ENCODE measurements at places on chromosomes 13 and 19.

DNA sequence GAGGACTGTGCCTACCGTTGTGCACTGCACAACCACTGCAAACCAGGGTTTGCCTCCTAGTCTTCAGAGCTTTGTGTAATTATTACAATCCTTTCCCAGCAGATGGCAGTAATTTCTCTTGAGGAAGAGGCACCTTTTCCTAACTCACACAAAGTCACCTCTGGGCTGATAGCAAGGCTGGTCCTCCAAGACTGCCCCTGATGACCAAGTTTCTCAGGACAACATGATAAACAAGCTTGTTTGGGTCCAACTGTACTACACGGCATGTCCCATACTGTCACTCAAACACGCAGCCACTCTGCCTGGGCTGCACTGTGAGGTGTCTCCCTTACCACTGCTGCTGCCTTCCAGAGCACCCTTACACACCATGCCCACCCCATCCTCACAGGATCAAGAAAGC, 39.3 kb downstream of the RFXAP start:
- no peak for DNase-seq

- DNase-seq = no peak
Observed at GRCh38 chr13:46372071-46372470, 15.0 kb downstream of the RUBCNL start.

GRCh38 chr13:40983725-40984667, 35.1 kb downstream of the ELF1 start:
- no peak for DNase-seq

DNA sequence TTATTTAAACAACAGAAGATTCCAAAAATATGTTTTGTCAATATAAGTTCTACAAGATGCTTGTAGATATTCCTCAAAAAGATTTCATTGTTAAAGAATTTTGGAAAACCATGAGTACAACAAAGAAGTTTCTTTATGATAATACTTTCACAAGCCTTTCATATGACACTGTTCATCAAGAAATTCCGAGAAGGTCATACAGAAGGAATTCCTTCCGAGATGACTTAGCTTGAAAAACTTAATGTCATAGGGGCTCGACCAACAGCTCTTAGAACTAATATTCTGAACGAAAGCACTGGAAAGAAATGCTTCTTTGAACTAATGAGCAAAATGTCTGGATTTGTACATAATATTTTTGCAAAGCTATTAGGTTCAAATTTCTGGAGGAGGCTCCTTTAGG, 403.4 kb downstream of the KLF5 start:
- DNase-seq = no peak

DNA sequence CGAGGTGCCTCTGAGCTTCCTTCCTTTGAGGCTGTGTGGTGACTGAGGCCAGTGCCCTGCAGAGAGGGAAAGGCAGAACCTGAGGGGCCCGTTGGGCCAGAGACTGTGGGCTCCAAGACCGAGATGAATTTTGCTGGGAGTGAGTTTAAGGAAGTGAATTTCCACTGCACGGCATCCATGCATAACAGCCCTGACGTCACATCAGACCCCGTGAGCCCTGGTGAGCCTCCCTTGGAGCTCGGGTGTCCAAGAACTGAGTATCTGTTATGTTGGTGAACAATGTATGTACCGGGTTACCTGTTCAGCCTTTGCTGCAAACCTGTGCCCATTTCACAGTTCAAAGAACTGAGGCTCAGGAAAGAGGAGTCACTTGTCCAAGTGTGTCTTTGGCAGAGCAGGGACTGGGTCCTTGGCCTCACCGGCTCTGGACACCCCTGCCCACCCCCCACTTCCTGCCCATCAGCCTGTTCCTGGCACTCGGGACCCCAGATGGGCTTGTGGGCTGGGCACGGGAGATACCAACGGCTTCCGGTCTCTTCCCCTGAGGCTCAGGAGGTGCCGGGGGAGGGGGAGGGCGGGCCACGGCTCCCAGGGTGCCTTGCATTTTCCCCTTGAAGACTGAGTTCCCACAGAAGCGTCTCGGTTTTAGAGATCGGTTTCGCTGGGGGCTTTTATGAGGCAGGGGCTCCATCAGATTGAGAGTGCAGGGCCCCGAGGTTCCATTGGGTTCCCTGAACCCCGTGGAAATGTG, 33.7 kb downstream of the NFILZ start:
- DNase-seq = peak; percentile 20

DNA sequence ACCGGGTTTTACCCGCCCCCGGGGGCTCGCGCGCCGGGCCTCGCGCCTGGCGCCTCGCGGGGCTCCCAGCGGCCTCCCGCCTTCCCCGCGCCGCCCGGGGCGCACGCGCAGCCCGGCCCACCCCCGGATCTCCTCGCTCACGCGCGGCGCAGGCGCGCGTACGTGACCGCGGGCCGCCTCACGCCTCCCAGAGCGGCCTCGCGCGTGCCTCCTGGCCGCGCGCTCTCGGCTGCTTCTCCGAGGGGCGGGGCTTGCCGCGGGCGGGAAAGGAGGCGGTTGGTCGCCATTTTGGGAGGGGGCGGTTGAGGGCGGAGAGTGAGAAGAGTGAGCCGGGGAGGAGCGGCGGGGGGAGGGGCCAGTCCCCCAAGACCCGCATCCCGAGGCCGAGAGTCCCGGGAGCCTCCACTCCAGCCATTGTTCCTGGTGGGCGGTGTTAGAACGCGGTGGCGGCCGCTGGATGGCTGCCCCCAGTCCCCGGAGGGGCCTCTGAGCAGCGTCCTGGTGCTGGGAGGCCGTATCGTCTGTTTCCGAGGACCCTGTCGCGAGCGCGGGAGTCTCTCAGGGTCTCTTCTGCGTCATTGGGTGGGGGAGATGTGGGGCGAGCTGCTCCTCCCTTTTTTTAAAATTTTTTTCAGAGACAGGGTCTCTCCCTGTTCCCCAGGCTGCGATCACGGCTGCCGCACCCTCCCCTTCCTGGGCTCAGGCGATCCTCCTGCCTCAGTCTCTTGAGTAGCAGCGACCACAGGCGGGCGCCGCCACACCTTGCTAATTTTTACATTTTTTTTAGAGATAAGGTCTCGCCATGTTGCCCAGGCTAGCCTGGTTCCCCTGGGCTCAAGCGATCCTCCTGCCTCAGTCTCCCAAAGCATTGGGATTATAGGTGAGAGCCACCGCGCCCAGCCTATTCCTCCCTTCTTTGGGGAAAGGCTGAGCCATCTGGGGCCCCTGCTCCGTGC, at the start of gene ZNF541:
Gene ZNF541, minus strand, starts transcription at position 78 of the 956 bp plus-strand sequence. CDS start 17,292 bp downstream, outside the sequence.
- peak; percentile 85 for DNase-seq

All from stimulated activated naive CD4-positive, alpha-beta T cell treated with Interleukin-2 at 50 U/mL for 16 hours (primary cell).